Iris pigment epithelial cell (primary cell): ENCODE measurements at places on chromosomes 11 and 22.

- peak; percentile 72 for DNase-seq
Observed at GRCh38 chr11:63573881-63574855, 11.0 kb upstream of the PLAAT2 start.

DNA sequence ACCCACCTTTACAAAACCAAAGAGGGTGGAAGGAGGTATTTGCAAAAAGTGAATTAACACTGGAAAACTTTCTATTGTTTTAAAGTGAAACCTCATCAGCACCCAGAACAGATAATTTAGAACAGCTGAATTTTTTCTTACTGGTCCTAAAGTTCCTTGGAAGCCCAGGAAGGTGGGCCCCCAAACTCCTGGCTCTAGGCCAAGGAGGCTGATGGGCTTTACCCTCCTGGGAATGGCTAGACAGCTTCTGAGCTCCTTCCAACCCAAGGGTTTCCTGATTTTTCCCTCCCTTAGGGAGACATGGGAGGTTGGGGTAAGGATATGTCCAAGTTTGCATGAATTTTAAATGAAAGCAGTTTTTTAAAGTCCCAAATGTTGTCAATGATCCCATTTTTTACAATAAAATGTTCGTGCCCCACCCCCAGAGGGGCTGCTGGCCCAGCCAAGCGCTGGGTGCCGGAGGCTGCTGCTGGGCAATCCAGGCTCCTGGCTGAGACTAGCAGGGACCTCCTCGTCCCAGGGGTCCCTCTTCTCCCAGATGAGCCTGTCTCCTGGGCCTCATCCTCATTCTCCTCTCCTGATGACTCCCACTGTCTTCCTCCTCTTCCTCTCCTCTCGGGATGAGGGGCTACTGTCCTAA lies 28.4 kb downstream of the RELT start:
- no peak for DNase-seq

DNA sequence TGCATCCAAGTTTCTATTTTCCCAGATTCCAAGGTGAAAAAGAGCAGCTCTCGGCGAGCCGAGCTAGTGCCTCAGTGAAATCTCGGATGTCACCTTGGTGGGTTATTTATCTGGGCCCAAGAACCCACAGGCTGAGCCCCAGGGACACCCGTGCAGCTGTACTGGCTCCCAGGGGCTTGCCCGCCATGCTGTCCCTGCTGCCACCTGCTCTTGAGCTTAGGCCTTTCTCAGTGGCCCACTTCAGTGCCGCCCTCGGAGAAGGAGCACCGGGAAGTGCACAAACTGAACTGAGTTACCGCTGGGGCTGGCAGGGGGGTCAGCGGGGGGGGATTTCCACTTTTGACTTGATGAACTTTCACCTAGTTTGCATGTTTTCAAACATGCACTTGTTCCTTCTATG lies 27.9 kb downstream of the CPT1A start:
- DNase-seq, result no peak

DNA sequence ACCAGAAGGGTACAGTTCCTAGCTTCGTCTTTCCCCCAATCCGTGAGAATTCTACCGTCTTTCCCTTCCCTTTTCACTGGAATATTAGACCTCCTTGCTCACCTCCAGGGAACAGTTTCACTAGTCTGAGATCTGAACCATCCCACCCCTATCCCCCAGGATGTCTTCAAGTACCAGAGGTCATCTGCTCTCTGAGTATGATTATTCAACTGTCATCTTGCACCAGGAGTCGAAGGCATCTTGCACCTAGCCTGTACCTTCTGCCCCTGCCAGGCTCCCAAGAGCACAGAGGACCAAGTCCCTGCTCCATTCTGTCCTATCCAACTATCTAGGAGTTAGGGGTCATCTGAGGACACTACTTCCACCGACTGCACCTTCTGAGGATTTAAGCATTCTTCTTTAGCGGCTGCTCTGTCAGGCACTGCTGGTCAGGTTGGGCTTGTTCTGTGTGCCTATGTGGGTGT lies 804 bp downstream of the ACER3 start:
- no peak for DNase-seq

- no peak for DNase-seq
Observed at GRCh38 chr11:78808923-78809322, 234.3 kb upstream of the NARS2 start.

DNA sequence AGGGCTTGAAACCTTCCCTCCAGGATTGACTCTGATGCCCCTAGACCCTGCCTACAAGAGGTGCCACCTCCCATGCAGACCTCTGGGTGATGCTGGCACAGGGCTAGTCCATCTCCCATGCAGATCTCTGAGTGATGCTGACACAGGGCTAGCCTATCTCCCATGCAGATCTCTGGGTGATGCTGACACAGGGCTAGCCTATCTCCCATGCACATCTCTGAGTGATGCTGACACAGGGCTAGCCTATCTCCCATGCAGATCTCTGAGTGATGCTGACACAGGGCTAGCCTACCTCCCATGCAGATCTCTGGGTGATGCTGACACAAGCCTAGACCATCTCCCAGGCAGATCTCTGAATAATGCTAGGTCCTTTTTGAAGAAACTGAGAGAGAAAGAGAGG lies 321.7 kb downstream of the NTM start:
- no peak for DNase-seq

- DNase-seq, result peak; percentile 43
Observed at GRCh38 chr11:22491555-22492225, 133.9 kb downstream of the FANCF start.

- no peak for DNase-seq
Observed at GRCh38 chr11:80240245-80240644, 799.4 kb upstream of the TENM4 start.

DNA sequence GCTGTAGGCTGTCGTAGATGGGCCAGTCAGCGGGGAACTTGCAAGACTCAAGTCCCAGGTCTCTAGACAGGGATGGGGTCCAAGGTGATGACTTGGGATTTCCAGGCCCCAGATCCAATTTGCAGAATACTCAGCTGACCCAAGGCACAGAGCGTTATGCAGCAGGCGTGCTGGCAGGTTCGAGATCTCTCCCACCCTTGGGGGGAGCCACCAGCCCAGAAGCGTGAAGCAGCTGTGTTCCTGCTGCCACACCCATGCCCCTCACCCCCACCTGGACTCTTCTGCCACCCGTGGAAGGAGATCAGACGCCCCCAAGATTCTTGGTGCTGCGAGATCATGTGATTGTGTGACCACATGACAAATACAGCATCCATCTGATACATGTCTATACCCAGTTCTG lies 142.6 kb downstream of the BRD1 start:
- no peak for DNase-seq

DNA sequence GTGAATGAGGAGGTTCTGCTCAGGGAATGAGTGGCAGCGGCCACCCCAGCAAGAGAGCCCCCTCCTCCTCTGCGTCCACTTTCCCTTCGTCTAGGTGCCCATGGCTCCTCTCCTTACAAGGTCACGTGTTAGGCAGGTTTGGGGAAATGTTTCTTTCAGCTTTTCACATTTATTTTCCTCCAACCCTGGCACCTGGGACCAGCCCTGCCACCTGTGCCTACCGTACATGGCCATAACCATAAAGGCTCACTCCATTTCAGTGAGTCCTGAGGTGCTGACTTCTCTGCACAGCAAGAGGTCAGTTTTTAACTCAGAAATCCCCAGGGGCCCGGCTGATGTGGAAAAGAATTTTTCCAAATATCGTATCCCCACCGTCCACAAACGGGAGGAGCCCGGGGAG lies 71.2 kb downstream of the FLI1 start:
- DNase-seq, result no peak

DNA sequence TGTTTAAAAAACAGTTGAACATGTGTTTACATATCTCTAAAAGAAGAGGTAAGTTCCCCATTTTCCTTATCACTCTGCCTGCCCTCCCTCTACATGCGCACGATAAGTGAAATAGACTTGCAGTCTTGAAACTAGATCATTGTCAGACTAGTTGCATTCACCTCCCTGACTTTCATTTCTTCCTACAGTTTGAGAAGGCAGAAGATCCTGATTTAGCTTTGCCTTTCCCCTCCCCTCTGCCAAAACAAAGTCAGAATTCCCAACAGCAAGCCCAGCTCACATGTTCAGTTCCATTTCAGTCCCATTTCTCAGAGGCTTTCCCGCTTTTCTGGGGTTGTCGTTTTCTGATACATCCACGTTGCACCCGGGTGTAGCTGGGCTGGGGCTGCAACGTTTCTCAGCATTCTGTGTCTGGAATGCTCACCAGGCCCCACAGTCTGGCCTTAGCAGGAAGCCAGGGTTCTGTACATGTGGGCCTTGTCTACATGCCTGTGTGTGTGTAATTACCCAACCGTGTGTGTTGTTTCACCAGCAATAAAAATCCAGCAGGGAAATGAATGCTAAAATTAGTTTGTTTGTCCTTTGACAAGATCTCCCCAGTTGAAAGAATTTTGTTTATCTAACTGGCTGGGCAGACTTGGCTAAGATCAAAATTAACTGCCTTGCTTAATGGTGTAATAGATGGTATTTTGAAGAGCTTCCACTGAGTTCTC lies 179.2 kb downstream of the DBX1 start:
- peak; percentile 94 for DNase-seq

GRCh38 chr22:17384612-17385330 lies 15.5 kb downstream of the CECR2 start:
- DNase-seq, result no peak

DNA sequence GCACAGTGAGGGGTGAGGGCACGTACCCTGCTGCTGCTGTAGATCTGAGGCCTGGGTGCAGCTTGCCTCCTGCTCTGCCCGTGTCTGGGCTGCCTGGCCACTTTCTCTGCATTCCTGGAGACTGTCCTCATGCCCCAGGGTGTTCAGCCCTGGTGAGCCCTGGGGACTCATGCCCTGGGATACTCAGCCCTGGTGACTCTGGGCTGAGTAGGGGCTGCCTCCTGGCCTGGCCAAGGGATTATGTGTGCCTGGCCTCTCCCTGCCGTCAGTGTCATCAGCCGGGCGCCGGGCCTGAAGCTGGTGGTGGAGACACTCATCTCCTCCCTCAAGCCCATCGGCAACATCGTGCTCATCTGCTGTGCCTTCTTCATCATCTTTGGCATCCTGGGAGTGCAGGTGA lies 94.7 kb downstream of the CACNA1I start:
- DNase-seq, result no peak
